ENCODE measurements at places on chromosomes 6 and 20.

DNA sequence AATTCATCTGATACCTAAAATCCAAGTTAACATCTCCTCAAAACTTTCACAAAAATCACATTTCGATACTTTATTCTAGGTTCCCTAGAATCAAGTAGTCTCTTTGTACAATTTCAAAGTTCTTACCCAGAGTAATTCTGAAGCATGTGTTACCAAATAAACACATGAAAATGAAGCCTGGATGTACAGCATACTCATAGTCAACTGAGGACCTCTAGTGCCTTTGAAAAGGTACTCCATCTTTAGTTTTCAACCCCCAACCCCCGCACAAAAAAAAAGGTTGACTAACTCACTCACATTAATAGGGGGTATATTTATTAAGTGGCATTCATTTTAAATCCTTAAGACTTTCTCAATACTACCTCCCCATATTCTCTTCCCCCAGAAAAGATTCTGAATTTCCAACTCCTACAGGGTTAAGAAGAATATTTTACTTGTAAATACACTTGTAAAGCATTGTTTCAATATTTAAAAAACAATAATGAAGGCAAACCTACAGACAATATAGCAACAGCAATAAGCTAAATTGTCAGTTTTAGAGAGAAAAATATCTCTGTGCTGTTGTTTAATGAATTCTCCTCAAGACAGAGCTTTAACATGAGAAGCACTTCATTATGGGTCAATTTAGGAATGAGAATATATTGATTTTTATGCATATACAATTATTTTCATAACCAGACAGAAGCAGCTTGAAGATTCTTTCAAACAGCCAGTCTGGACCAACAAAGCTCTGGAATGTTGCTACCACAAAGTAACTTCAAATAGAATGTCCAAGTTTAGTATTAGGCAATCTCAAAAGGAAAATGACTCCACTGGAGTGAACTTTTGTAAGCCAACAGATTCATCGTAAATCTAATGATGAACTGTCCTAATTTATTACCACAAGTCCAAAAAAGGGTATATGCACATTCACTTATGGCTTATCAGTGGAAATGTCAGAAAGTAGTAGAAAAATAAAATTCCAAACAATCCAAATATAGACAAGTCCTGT lies 3.3 kb downstream of the PLN start:
- DNase-seq = no peak

DNA sequence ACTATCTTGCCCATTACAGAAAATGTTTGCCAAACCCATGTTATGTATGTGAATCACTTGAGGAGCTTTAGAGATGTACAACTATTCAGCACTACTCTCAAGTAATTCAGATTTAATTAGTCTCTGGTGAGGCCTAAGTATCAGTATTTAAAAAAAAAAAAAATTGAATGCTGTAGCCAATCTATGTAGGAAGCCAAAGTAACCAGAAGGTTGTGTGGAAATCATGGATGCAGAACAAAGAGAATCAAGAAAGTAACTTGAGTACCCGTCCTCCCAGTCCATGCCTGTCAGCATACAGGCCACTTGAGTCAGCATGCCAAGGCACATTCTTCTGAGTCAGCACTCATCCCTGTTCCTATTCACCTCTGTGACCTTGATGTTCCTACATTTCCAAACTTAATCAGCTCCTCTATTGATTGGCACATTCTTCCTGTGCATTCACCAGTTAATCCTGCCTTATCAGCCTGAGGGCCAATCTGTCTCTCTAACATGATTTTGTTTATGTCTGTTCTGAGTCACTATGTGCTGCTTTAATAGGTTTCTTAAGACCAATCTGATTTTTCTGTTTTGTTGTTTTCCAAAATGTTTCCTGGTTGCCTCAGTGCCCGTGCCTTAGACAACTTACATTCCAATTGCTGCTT lies 165.6 kb downstream of the KCNQ5 start:
- DNase-seq = no peak

GRCh38 chr6:142187209-142187608 lies 40.1 kb downstream of the VTA1 start:
- DNase-seq = no peak

GRCh38 chr6:7916959-7917358 lies 6.4 kb upstream of the TXNDC5 start:
- DNase-seq = no peak

DNA sequence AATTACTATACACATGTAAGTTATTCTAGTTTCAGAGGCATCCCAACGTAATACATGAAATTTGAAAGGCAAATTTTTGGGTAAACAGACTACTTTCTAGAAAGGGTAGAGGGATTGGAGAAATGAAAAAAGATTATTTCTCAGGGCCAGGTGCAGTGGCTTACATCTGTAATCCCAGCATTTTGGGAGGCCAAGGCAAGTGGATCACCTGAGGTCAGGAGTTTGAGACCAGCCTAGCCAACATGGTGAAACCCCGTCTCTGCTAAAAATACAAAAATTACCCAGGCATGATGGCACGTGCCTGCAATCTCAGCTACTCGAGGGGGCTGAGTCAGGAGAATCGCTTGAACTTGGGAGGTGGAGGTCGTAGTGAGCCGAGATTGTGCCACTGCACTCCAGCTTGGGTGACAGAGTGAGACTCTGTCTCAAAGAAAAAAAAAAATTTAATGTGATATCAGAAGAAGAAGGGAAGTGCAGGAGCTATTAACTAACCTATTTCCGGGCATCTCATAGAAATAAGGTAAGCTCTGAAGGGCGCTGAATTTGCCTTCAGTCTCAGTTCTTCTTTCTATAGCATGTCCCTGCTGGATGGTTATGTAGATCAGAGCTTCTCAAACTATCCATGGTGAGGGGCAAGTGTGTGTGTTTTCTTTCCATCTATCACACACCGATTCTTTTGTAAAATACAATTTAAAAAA lies 100.3 kb upstream of the MTHFD1L start:
- DNase-seq = no peak

- no peak for DNase-seq
Observed at GRCh38 chr6:154891901-154892300, 103.2 kb upstream of the TIAM2 start.

GRCh38 chr6:47044397-47044796 lies 2.3 kb upstream of the ADGRF1 start:
- no peak for DNase-seq

DNA sequence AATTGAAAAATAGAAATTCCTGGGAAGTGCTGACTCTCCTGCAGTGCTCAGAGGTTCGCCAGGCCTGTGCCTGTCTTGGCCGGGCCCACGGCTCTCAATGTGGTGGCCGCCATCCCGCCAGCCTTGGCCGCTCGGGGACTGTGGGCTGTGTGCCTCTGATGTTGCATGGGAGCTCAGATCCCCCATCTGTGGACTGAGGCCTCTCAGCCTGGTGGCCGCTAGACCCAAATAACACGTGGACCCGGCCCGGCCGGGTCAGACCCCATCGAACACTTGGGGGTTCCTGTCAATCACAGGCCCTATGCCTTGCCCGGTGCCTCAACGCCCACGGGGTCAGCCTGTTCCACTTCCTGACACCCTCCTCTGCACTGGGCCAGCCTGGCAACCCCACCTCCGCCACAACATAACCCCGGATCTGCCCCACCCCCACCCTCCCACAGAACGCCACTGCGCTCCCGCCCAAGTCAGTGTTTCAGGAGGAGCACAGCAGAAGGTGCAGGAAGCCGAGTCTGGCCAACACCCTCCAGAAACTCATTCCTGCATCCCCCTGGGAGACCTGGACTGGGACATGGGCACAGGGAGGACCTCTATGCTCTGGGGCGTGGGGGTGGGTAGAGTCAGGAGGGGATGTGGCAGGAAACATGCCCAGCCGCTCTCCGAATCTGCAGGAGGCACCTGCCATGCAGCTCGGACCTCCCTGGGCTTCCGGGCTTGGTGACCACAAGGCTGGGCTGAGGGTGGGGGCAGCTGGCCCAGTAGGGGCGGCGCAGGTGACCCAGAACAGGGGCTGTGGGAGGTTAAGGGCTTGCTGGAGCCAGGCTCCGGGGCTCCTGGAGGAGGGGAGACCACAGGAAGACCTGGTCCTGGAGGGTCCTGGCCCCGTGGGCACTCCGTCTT lies 98.7 kb upstream of the BHLHE23 start:
- DNase-seq = no peak

DNA sequence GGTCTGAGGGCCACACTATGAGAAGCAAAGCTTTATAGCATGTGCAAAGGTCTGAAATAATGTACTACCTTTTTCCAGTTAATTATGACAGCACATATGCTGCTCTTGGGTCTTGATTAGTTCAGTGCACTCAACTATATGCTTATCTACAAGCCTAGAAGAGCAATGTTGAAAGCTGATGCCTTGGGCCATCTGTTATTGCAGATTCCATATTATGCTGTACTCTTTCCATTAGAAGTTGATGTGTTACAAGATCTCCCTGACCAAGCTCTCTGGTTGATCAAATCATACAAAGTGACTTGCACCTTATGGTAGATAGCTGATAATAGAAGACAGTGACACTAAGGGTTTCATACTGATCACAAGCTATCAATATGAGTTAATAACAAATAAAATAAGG lies 327.3 kb downstream of the FRK start:
- no peak for DNase-seq

DNA sequence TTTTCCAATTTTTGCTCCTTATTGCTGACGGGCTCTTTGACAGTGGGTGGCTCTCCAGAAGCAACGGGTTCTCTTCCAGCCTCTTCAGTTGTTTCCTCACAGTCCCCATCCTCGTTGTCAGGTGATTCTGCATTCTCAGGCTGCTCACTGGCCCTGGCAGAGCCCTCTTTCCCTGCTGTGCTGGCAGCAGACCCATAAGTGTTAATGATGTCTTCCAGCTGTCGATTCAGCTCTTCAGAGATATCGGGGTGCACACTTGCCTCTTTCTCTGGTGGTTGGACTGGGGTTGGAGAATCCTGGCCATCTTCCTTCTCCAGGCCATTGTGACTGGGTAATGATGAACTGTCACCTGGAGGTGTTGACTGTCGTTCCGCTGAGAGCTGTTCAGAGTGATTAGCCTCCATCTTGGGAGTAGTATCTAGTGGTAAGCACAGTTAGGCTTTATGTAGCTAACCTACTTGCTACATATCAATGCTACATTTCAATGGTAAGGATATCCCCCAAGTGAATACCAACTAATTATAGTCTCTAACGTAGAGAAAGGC lies 3.2 kb downstream of the TXLNB start:
- DNase-seq = no peak

DNA sequence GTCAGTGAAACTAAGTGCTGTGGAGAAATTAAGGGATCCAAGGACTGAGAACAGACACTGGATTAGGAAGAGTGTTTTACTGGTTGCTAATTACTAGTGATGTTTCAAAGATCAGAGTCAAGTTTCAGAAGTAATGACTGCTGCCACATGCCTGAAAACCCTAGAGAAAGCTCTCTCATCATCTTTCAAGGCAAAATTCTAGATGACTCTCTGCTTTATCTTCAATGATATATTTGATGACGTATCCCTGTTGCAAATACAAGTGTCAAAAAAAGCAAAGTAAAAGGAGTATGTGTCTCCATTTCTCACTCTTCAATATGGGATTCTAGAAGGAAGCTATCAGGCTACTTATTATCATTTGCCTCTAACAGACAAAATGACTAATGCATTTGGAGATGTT lies 38.0 kb downstream of the HMGCLL1 start:
- no peak for DNase-seq

- DNase-seq = peak; percentile 20
Observed at GRCh38 chr6:134519465-134519864, 201.6 kb upstream of the SGK1 start.

GRCh38 chr6:130027948-130028347 lies 9.6 kb downstream of the L3MBTL3 start:
- no peak for DNase-seq

DNA sequence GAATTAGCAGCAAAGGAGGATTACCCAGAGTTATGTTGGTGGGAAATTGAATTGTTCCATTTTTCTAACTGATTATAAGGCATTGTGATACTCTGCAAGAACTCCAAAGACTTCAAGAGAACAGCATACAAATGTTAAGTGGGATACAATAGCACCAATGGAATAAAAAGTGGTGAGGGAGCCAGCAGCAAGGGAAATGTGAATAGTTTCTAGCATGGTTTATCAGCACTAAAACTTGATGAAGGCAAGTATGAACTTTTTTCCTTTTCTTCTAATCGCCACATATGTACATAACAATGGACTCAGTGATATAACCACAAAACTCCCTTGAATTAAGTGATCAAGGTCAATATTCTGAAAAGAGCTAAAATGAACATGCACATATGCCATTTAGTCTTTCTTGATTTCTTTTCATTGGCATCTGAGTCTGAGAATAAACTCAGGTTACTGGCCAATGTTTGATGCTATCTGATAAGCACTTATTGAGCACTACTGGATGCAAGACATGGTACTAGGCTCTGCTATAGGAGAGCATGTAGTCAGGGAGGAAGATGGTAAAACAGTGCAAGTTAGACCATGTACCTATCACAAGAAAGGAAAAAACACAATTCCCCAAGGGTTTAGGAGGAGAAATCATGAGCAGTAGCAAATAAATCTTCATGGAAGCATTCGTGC lies 36.6 kb upstream of the NOX3 start:
- DNase-seq = no peak

DNA sequence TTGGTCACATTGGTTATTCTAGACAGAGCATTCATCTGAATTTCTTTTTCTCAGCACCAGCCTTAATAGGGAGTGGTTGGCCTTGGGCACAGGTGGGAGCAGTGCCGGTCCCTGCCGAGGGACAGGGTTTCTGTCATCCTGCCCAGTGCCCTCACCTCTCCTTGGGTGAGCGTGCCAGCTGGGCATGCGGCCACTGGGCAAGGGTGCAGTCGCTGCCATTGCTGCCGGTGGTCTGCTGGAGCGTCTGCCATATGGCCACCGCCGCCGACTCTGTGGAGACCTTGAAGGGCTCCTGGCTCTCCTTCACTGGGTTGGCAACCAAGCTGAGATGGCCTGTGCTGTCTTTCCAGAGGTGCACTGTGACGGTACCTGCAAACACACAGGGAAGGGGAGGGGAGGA lies 16.4 kb upstream of the UQCC2 start:
- DNase-seq = no peak

DNA sequence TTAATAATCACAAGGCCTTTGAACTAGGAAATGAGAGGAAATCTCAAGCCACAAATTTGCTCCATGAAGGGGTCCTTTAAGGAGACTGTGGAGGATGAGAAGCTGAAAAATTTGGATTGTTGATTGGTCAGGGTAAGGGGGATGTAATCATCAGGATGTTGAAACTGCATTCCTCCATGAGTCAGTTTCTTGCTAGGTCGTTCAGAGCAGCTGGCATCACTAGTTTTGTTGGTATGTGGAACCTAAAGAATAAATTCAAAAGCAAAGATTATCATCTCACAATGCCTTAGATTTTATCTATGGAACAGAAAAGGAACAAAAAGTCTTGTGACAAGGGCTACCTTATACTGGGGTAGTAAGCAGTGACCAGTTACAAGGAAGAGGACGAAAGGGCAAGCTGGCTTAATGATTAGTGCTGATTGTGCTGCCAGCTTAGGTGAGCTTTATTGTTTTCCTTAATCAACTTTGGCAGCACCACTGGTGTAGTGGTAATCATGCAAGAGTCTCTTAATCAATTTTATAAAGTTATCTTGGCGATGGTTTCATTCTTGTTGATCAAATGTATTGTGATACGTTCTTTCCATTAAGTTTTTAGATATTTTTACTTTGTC lies 36.6 kb downstream of the CRISP2 start:
- no peak for DNase-seq

Data from activated T-cell treated with anti-CD3 and anti-CD28 coated beads for 1 hour (primary cell).